Articular chondrocyte of knee joint (primary cell): ENCODE measurements at places on chromosomes 1 and 21. TPM values are rescaled to one million over a fixed set of nuclear protein-coding genes. Genes with fewer than 3 reads are reported as not detected.

RNU1-4 gene
- under 0.01 TPM in 2 replicates for total RNA-seq

SPRR5 gene
- not detected in 2 replicates for total RNA-seq

IARS2 gene
- total RNA-seq = 91.1 and 91.6 TPM in 2 replicates

ADAM30 gene
- not detected in 2 replicates for total RNA-seq

IL20 gene
- total RNA-seq = not detected in 2 replicates
